ENCODE measurements at places on chromosomes 1 and 21.

- no peak for DNase-seq
These were observed 147.3 kb downstream of the HS2ST1 start for GRCh38 chr1:87061742-87062156.

- DNase-seq, result no peak
These were observed 24.1 kb upstream of the ETV3 start for GRCh38 chr1:157162345-157162744.

DNA sequence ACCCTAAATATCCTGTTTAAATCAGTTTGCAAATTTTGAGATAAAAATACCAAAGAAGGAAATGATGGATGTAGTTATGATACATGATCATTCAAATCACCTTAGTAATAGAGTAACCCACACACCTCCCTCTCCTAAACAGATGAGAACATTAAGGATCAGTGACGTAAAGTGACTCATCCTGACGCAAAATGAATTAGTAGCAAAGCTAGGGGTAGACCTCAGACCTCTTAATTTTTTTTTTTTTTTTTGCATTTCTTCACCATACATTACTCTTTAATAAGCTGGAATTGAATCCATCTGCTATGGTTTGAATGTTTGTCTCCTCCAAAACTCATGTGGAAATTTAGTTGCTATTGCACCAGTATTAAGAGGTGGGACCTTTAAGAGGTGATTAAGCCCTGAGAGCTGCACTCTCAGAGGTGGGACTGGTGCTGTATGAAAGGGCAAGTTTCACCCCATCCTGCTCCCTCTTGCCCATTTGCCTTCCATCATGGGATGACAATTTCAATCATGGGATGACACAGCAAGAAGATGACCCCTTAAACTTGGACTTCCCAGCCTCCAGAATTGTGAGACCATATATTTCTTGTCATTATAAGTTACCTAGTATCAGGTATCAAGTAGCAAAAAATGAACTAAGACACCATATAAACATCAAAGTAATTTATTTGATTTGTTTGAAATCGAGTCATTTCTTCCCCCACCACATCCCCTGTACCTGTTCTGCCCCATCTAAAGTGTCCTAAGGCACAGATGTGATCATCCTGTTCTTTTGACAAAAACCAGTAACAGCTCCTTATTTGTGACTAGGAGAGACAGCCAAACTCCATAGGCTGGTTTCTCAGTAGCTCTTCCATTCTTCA, 114.6 kb upstream of the DUSP10 start:
- DNase-seq, result no peak

GRCh38 chr1:72547412-72547811, 265.1 kb upstream of the NEGR1 start:
- DNase-seq, result no peak

DNA sequence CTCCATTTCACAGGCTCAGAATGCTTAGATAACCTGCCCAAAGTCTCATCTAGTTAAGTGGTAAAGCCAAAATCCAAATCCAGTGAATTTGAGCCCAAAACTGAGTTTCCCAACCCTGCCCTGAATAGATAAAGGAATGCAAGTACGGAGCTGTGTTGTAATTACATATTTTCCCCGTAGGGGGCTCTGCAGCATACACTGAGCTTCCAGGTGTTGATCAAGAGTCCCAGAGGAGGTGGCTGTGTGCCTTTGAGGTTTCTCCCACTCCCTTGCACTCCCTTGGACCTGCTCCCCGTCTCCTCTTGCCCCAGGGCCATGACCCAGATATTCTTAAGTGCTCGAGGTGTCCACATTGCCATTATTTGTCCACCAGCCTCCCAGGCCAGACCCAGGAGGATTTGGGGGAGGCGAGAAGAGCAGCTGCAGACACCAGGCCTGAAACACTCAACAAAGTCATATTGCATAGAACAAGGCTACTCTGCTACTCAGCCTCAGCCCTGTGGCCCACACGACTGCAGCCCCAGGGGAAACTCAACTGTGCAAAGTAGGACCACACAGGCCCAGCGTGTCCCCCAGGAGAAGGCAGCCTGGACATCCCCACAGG, 18.4 kb upstream of the LY9 start:
- no peak for DNase-seq

DNA sequence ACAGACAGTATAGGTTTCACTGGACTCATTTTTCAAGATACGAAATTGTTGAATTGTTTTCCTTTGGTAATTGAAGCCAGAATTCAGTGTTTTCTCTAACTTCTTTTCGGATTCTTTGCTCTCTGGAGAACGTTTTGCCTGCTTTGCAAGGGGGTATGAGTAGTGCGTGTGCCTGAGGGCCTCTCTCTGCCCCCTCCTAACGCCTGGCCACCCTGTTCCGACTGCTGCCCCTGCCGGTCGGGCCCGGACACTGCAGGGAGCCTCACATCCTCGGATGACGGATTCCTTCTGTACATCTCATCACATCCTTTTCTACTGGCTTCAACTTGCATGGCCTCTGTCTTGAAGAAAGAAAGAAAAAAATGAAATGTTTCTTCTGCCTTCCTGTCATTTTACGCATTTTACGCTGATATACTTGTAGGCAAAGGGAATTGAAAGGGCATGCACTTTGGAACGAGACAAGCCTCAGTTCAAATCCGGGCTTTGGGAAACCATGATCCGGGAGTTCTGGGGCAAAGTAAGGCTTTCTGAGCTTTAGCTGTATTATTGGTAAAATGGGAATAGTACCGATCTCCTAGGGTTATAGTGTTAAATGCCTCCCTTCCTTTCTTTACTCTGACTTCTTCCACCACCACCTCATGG, 65.1 kb downstream of the DISC1 start:
- peak; percentile 21 for DNase-seq

- no peak for DNase-seq
These were observed 98.4 kb downstream of the EDEM3 start for GRCh38 chr1:184656221-184656620.

DNA sequence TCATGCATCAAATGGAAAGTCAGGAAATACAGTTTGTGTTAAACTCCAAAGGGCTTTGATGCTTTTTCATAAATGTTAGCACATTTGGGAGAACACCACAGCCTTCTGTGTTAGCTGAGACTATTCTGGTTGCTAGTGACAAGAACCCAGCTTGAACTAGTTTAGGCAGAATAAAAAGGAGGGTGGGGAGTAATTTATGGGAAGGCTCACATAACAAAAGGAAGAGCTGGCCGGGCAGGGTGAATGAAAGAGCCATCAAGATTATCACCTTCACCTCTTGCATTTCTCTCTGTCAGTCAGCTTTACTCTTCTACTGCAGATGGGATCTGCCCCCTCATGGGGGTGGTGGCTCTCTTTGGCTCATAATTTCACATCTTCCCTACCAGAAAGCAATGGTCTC, 75.4 kb upstream of the VTCN1 start:
- no peak for DNase-seq

GRCh38 chr1:59072583-59072947, 224.3 kb upstream of the FGGY start:
- no peak for DNase-seq

- no peak for DNase-seq
These were observed 20.5 kb upstream of the MCOLN3 start for GRCh38 chr1:85068846-85069245.

GRCh38 chr1:42952303-42953001, 6.2 kb downstream of the SLC2A1 start:
- DNase-seq, result no peak

DNA sequence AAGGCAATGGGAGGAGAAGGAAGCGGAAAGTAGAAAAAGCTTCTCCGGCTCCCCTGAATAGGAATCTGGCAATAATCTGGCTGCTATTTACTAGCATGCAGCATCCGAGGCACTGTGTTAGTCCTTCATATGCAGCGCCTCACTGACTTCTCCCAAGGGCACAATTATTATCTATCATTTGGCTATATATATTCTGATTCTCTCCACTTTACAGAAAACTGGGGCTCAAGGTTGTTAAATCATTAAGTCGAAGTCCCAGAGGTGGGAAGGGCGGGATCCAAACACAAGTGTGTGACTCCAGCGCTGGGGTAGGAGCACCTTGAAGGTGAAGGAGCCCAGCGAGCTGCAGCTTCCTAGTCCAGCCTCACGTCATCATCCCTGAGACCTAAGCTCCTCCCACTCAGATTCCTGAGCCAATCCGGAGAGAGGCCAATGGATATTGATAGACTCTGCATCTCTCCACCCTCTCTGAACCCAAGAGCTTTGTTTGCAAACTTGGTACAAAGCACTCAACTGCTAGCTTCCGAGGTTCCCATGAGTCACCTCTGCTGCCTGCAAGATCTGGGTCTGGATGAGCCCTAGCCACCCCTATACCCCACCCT, 16.6 kb upstream of the EYA3 start:
- DNase-seq, result no peak

- DNase-seq, result no peak
These were observed 9.5 kb downstream of the RUNX3 start for GRCh38 chr1:24920533-24920925.

- DNase-seq, result no peak
These were observed 91.1 kb downstream of the USP25 start for GRCh38 chr21:15820852-15821379.

- DNase-seq, result no peak
These were observed 11.3 kb upstream of the MAP10 start for GRCh38 chr1:232793944-232794343.

DNA sequence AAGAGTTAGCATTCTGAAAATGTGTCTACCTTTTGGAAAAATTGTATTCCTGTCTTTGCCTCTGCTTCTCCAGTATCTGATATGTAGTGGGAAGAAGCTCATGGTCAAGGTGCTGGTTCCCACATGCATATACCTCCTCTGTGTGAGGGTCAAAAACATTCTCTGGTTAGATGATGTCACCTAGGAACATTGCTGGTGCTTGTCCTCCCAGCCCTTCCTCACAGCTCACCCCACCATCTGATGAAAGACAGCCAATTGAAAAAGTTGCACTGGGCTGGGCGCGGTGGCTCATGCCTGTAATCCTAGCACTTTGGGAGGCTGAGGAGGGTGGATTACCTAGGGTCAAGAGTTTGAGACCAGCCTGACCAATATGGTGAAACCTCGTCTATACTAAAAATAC, 154.4 kb downstream of the NR5A2 start:
- DNase-seq, result no peak

DNA sequence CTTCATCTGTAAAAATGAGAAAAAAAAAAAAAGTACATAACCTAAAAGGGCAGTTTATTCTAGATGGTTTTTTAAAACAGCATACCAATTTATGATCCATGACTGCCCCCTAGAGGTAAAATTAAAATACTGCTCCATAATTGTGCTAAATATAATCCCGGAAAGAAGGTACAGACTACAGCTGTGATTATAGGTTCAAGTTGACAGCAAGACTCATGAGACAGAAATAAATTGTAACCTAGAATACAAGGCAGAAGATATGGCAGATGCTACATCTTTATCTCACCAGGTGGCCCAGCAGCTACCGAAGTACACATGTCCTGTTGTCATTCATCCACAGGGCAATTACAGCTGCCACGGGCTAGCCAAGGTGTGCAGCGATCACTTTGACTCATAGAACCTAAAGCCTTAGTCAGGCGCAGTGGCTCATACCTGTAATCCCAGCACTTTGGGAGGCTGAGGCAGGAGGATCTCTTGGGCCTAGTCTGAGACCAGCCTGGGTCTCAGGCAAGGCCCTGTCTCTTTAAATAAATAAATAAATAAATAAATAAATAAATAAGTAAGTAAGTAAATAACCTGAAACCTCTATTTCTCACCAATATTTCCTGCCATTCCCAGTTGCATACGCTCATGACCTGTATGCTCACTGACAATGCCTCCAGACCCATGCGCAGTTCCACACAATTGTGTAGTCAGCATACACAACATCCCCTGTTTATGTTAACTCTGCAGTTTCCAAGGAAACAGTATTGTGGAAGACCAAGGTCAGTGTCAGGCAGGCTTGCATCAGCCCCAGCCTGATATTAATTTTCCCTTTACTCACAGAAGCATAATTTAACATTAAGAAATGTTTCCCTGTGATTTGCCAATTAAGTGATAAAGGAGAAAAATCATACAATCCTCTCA, 18.3 kb upstream of the PPIE start:
- DNase-seq, result no peak

- no peak for DNase-seq
These were observed 135.3 kb upstream of the VANGL1 start for GRCh38 chr1:115506518-115506917.

- DNase-seq, result no peak
These were observed 27.5 kb upstream of the KDM4A start for GRCh38 chr1:43622471-43622870.

- no peak for DNase-seq
These were observed 14.1 kb downstream of the MTR start for GRCh38 chr1:236809148-236809547.

DNA sequence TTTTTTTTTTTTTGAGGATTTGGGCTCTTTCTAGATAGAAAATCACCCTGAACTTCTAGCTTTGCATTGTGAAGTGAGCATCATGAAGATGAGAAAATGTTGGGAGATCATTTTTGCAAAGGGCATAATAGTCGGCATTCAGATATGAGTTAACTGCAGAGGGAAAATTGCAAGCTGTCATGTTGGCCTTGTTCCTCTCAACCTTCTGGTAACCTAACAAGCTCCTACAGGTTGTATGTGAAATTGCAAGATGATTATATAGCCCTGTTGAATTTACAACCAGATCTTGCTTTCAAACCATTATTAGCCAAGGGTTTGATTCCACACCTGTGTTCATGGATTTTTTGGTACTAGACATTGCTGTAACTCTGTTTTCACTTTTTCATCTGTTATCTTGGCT, 2.2 kb downstream of the ELOA start:
- no peak for DNase-seq

DNA sequence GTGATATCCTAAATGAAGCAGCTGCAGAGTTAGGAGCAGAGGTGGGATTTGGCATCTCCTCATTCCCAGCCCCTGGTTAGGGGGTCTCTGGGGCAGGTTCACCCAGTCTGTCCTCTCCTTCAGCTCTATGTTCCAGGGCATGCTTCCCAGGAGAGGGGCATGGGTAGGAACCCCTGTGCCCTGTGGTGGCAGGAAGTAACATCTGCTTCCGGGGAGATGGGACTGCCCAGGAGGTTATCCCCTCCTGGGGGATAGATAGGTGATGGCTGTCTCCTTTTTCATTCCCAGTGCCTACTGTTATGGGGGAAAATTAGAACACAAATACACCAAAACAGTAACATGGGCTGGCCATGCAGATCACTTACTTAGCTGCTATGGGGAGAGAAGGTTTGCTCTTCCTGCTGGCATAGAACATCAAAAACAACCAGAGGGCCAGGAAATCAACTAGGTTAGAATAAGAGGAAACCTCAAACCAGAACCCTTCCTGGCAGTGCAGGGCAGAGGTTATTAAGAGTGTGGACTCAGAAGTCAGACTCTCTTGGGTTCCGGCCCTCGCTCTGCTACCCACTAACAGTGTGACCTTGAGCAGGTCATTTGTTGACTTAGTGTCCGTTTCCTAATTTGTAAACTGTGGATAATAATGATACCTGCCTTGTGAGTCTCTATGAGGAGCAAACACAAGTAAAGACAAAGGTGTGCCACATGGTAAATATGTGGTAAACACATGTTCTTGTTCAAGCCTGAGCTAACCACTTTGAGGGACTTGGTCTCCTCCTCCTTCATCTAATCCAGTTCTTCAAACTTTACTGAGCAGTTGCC, 157.8 kb upstream of the JUN start:
- no peak for DNase-seq

DNA sequence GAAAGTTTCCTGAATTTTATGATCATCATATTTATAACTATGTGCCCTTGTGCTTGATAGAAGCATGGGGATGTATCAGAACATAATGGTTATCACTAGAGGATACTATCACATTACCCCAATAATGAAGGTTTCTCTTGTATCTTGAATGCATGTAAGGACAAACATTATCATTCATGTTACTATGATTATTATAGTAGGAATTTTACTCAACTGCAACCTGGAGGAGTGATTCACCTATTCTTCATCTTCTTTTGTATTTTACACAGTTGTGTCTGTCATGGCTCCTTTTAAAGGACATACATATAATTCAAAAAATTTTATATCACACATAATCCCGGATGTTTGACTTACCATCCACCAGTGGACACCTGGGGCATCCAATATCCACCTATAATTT, 143.8 kb upstream of the TMPRSS15 start:
- no peak for DNase-seq

Data from heart right ventricle (tissue), 16 donors.